ENCODE measurements at places on chromosomes 2 and 18.
A peak's percentile ranks its signal among the peaks of the same experiment; 100 is the strongest.

GRCh38 chr2:84878896-84879583 is 1.8 kb downstream of the TRABD2A start:
- DNase-seq: no peak

GRCh38 chr2:201642579-201643215 is 606 bp downstream of the TMEM237 start:
- peak; percentile 75 for DNase-seq

GRCh38 chr2:27262379-27263286 is at the start of gene SLC30A3:
Gene SLC30A3 (minus strand): TSS chr2:27263047. CDS start chr2:27262906, 141 bp downstream.
- DNase-seq: peak; percentile 41

DNA sequence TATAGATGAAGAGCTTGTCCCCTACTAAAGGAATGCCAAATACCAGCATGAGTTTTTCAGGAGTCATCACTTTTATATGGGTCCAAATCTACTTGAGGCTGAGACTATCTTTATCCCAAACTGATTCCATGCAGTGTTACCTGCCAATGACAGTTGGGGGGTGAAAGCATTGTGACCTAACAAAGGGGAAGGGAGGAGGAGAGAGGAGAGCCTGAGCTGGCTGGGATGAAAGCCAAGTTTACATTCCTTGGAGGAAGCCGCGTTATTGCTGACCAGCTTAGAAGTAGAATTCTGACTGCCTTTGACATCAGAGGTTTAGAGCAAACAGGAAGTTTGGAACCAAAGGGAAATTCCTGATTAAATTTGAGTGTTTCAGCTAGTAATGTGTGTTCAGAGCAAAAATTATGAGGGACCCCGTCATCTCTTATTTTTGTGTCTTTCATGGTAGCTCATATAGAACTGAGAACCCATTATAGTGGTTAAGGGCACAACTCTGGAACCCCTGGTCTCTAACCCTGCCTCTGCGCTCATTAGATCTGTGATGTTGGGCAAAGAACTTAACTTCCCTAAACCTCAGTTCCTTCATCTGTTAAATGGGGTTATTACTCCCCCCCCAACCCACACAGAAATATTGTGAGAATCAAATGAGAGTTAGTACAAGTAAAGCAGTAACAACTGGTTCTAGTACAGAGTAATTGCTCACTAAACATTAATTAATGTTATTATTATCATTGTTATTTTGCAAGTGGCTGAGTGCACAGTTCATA is 199.3 kb upstream of the EPAS1 start:
- no peak for DNase-seq

GRCh38 chr2:72130659-72131360 is 16.9 kb downstream of the CYP26B1 start:
- DNase-seq: no peak

- no peak for DNase-seq
Measured at GRCh38 chr2:236554629-236555282, 14.9 kb upstream of the ACKR3 start.

DNA sequence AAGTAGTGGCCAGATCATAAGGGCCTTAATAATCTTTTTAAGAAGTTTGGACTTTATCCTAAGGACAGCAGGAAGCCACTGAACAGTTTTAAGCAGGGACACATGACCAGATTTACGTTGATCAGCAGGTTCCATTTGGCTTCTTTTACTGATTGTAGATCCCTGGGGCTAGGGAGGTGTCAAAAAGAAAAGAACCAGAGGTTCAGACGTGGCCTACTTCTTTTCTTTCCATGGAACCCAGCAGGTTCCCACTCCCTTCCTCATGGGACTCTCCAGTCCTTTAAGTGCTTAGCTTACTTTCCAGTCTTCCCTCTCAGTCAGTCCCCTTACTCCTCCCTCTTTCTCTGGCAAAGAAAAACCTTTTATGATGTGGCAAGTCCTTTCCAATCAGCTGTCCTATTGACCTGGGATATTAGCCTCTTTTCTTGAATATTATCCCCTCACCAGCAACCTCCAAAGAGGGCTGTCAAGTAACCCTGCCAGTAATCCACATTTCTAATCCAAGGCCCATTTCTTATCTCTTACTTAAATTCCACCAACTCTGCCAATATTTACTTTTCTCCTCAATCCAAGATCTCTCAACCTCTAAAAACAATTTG is 33.5 kb downstream of the NHEJ1 start:
- DNase-seq: no peak
